ENCODE measurements at places on chromosomes 5 and 9.

GRCh38 chr5:141369994-141370848, at the start of gene PCDHGB3:
PCDHGB3 (plus strand) TSS chr5:141370242; CDS start chr5:141370395, 153 bp downstream.
- peak; percentile 11 for DNase-seq

DNA sequence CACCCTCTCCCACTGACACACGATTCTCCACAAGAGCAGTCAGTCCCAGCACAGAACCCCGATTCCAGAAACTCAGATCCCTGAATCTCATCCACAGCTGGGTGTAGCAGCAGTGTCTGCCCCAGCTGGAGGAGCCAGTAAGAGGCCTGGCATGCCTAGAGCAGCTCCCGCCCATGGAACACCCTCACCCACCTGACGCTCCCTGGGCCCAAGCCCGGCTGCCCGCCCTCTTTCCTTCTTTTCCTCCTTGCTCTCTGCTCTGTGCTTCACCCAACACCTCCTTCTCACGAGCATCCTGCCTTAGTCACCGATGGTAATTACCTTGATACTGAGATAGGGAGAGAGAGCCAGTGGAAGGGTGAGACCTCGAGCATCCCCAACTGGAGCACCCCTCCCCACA, 8.7 kb downstream of the PCDH1 start:
- DNase-seq: no peak

- DNase-seq: no peak
Observed at GRCh38 chr9:20462410-20462809, 159.9 kb downstream of the MLLT3 start.

GRCh38 chr5:90680921-90681563, 122.4 kb downstream of the ADGRV1 start:
- DNase-seq: no peak

DNA sequence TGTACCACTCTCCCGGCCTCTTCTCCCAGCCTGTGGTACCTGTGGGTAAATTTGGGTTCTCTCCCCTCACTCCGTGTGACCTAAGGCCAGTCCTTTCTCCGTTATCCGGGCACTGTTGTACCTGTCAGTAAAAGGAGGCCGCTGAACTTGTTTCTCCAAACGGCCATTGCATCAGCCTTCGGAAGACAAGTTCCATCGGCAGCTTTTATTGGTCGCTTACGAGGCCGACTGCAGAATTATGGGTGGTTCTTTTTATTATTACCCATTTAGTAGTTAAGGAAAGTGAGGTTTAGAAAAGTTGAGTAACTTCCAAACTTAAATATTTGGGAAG, 558 bp downstream of the GRPEL2 start:
- no peak for DNase-seq

GRCh38 chr5:144015961-144016360, 154.5 kb downstream of the YIPF5 start:
- no peak for DNase-seq

DNA sequence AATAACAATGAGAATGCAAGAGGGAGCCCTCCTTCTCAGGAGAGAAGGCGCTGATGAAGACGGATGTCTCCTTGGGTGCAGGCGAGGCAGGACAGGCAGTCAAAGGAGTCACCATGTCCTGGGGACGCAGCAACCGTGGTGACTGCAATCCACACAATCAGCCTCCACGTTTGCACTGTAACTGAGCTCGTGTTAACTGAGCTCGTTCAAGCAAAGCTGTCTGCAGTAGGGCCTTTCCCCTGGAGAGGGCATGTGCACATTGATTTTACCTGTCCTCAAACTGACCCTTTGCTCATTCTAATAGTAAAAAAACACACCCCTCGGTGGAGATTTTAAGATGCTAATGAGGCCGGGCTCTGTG, 2.8 kb downstream of the SARDH start:
- DNase-seq: no peak

DNA sequence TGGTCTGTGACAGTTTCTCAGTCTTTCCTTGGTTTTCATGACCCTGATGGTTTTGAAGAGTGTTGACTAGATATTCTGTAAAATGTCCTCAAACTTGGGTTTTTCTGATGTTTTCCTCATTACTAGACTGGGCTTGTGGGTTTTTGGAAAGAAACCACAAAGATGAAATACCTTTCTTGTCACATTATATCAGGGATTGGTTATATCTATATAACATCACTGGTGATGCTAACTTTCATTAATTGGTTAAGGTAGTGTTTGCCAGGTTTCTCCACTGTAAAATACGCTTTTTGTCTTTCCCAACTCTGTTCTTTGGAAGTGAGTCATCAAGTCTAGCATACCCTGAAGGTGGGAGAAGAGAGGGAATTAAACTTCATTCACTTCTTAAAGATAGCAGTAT, 3.3 kb upstream of the IL31RA start:
- no peak for DNase-seq

GRCh38 chr5:80502800-80503199, 14.9 kb downstream of the FAM151B start:
- no peak for DNase-seq

DNA sequence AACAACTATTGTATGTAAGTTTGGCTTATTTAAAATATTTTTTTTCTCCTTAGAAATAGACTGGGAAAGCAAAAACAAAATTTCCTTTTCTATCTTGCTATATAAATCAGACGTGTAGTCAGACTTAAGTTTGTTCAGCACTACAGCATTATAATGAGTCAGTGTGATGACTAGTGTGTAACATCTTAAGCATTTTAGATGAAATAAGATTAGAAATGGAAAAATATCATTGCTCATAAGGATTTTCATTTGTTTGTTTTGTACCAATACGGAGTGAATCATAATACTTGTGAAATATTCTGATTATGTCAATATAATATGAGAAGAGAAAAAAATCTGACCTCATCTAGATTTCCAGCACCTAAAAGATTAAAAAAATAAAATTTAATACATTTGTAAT, 64.7 kb upstream of the RICTOR start:
- no peak for DNase-seq
